ENCODE measurements at places on chromosomes 7 and 10.
A peak's percentile ranks its signal among the peaks of the same experiment; 100 is the strongest.

DNA sequence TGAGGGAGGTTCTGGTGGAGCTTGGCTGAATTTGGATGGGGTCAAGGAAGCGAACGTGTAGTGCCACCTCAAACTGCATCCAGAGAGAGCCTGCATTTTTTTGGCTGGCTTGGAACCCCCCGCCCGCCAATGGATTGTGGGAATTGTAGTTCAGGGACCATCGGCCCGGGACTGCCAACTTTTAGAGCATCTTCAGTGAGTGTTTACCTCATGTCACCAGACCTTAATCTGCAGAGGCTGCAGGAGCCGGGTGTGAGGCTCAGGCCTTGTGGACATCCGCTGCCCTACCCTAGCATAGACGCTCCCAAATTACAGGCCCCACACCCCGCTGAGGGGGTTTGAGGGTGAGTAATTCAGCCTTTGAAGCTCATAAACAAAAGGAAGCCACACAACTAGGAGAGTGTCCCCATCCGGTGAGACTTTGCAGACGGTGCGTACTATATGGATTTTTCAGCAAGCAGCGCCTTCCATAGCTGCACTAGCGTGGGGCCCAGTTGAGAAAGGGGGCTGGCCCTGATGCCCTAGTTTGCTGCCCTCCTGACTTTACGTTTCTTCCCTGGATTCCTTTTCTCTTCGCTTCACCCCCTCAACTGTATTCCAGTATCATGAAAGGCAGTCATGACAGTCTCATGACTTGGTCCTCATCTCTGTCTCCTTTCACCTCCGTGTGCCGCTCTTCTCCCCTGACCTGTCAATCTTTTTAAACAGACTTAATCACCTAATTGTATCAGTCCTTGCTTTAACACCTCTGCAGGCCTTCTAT, 717 bp downstream of the CNPY4 start:
- DNase-seq: peak; percentile 49

DNA sequence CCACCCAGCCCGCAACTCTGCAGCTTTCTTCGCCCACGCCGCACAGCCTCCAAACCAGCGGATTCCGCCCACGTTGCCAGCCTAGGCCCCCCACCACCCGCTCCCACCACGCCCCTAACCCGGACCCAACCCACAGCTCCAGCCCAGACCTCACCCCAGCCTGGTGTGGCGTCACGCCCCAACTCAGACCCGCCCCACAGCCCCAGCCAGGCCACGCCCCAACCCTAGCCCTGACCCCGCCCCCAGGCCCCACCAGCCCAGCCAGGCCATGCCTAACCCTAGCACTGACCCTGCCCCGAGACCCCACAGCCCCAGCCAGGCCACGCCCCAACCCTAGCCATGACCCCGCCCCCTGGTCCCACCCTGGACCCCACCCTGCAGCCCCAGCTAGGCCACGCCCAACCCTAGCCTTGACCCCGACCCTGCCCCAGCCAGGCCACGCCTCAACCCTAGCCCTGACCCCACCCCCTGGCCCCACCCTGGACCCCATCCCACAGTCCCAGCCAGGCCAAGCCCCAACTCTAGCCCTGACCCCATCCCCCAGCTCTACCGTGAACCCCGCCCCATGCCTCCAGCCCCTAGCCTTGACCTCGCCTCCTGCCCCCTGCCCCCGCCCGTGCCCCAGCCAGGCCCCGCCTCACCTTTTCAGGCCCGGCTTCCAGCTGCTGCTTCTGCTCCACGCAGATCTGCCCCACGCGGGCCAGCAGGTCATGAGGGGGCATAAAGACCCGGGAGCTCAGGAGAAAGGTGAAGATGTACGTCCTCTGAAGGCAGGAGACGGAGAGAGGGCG, 64.0 kb downstream of the RASGEF1A start:
- DNase-seq: no peak

DNA sequence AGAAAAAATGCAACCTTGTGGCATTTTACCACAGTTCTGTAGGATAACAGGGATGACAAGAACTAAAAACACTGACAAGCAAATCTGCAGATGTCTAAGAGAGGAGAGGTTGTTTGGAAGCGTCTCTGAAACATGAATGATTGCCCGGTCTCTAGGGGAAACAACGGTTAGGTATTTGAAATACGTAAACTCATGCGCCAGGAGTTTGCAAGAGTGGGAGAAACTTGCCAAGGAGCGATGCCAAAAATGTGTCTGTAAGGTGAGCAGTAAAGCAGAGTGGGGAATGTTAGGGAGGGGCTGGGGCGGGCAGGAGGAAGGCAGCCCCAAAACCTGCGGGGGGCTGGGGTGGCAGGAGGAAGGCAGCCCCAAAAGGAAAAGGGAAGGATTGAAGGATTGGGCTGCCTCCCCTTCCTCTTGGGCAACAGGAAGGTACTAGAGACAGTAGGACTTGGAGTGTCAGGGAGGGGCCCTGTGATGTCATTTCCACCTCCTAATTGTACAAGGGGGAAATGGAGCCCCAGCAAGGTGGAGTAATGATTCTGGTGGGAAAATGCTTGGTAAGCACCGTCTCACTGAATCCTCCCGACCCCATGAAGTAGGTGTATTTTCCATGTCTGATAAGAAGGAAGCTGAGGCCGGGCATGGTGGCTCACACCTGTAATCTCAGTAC, 33.2 kb upstream of the PLEKHA1 start:
- DNase-seq: no peak

DNA sequence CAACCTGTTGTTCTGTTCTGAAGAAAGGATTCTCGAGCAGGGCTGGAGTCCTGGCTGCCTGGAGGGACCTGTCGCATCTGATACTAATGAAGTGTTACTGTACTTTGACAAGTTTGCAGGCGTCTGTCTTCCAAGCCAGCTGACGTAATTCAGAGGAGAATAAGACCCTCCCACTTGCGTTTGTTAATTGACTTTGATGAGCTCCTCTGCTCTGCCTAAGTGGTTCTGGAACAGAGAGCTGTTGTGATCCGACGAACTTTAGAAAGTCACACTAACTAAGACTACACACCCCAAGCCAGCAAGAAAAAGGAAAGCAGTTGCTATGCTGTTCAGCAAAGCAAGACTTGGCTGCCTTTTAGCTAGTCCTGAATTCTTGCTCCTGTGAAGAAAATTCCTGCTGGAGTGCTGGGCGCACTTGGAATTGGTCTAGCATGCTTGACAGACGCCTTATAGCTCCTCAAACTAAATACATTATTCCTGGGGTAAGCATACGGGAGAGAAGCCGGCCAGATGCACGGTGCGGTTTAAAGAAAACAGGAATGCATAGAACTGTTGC, 200.3 kb downstream of the CACNB2 start:
- no peak for DNase-seq

- no peak for DNase-seq
Observed at GRCh38 chr7:68958571-68958970, 639.7 kb upstream of the AUTS2 start.

DNA sequence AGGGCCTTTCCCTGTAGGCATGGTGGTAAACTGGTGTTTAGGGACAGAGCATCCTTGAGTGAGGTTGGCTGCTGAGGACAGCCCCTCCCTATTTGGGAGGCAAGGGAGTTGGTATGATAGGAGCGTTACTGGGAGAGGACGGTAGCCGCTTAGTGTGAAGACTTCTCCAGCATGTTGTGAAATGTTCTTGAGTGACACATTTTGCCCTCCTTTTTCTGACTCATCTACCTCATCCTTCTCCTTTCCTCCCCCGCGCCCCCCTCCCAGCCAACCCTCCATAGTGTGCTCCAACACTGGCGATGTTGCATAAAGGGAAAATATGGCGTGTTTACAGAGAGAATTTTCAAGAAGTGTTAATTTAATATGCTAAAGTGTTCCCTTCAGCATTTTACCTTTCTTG, 645.0 kb upstream of the GALNT17 start:
- DNase-seq: no peak

- no peak for DNase-seq
Observed at GRCh38 chr7:94829987-94830386, 77.4 kb upstream of the PPP1R9A start.

GRCh38 chr7:116167177-116167576, 43.2 kb upstream of the TES start:
- no peak for DNase-seq

GRCh38 chr10:104337521-104337984, 712 bp downstream of the ITPRIP start:
- no peak for DNase-seq

DNA sequence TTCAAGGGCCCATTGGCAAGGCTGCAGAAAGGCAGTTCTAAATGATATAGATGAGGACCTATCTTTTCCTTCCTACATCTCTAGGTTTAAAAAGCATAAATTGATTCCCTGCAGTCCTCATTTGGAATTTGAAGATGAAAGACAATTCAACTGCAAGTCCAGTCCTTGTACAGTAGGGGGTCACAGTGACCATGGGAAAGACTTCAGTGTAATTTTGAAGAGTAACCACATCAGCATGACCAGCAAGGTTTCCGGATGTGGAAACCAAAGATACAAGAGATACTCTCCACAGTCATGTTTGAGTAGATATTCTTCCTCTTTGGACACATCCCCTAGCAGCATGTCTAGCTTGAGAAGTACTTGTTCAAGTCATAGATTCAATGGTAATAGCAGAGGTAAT, 539.3 kb upstream of the TEX47 start:
- DNase-seq: no peak

DNA sequence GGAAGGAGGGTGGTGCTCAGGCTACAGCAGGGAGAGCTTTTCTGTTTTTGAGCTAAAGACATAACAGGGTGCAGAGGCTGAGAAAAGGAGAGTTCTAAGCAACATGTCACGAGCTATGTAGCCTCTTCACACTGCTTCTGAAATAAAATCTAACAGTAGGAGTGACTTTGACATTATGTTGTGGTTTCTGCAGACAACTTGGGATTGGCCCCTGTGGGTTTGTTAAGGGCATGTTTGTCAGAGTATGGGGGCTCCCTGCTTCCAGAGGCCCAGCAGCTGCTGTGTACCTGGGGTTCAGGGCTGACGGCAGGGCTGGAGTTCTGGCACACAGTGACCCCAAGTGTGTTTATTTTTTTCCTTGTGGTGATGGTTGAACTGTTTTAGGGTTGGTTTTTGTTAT, 24.7 kb downstream of the MMRN2 start:
- no peak for DNase-seq

Data from stimulated activated CD8-positive, alpha-beta memory T cell treated with anti-CD3 and anti-CD28 coated beads, Interleukin-2, amount 100 ng/mL, for 1 hour (primary cell).